NCI-H510A treated with DMSO at 0.1 percent for 48 hours (cell line): ENCODE measurements at places on chromosomes 16 and 17.

DNA sequence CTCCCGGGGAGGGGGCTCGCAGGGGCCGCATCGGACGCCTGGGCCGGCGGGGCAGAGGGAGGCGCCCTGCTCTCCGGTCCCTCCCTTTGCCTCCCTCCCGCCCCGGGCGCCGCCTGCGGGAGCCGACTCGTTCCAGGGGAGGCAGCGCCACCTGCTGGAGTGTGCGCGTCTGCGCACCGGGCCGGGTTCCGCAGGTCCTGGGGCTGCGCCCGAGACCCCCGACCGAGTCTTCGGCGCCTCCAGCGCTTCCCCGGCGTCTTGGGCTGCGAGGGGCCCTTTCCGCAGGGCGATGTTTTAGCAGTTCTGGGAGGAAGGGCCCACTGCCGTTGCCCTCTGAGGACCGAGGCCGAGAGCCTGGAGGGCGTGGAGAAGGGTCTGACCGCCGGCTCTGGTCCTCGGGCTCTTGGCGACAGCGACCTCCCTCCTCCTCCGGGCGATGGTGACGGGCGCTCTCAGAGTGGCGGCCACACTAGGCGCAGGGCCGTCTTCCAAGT lies 106.3 kb downstream of the SEC14L1 start:
- peak; percentile 82 for DNase-seq

GRCh38 chr17:57707892-57708291 lies 37.2 kb downstream of the CCDC182 start:
- peak; percentile 75 for DNase-seq

DNA sequence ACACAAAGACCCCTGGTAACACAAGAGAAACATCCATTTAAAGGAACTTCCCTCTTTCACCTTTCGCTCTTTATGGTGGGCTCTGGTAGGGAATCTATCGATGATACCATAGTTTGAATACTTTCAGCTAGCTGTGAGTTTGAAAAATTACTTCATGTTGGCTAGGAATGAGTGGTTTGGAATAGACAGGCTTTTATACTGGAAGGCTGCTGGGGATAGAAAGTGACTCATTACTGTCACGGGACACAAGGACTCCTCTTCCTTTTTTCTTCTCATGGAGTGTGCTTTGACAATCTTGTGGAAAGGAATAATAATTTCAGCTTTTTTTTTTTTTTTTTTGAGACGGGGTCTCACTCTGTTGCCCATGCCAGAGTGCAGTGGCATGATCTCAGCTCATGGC lies 76.9 kb downstream of the CYB561 start:
- no peak for DNase-seq

DNA sequence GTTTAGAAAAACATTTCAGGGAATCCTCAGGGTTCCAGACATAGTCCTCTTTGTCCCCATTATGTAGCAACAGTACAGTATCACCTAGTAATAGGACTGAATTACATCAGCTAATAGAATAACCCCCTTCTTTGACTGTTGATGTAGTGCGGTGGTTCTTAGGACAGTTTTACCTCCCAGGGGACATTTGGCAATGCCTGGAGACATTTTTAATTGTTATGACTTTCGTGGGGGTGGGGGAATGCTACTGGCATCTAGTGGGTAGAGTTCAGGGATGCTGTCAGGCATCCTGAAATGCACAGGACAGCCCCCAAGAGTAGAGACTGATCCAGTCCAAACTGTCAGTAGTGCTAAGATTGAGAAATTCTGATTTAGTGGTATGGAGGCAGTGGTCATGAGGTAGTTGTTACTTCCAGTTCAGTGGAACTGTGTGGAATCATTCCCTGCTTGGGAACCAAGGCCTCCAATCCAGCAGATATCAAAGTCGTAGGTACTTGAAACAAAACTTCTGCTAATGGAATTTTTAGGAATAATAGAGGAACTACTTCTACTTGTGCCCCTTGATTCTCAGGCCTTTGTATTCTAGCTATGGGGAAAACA lies 20.3 kb downstream of the NF1 start:
- no peak for DNase-seq

- no peak for DNase-seq
Measured at GRCh38 chr17:53950207-53950857, 127.6 kb downstream of the KIF2B start.

GRCh38 chr17:57471868-57472368 lies 215.6 kb downstream of the MSI2 start:
- no peak for DNase-seq

- DNase-seq, result no peak
Measured at GRCh38 chr17:80890921-80891396, 100.7 kb upstream of the CHMP6 start.
